Stimulated activated CD8-positive, alpha-beta memory T cell treated with anti-CD3 and anti-CD28 coated beads, Interleukin-7, amount 100 ng/mL, for 1 hour (primary cell): ENCODE measurements at places on chromosomes 5 and 9.

- DNase-seq = no peak
Measured at GRCh38 chr5:78974601-78975000, 10.5 kb downstream of the ARSB start.

GRCh38 chr9:19127871-19128500, 694 bp upstream of the PLIN2 start:
- no peak for DNase-seq

DNA sequence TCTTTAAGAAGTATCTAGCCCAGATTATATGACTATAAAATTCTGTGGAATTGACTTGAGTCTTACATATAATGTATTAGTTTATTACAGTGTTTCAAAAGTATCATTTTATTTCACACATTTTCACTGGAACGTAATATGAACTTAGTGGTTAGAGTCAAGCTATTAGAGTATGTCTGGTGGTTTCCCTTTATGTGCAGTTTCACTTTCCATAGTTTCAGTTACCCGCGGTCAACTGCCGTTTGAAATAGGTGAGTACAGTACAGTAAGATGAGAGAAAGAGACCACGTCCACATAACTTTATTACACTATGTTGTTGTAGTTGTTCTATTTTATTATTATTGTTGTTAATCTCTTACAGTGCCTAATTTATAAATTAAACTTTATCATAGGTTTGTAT, 50.5 kb downstream of the COMMD10 start:
- no peak for DNase-seq

DNA sequence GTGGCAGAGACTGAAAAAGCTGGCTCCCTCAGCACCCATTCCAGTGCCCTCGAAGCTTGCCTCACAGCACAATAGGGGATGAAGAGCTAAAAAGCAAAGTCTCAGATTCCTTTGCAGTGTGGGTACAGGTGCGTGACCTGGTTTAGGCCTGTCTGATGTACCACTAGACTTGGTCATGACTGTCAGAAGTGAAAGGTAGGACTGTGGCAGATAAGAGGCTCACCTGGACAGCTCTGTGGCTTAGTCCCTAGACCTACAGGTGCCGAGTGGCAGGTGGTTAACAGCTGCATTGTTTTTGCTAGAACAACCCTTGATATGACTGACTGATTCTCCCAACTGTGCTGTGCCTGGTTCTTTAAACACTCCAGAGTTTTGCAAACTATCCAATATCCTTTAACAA, 14.7 kb upstream of the SFXN1 start:
- no peak for DNase-seq

- DNase-seq = no peak
Measured at GRCh38 chr9:78316166-78316892, 19.4 kb downstream of the PSAT1 start.

GRCh38 chr9:137590469-137591383, at the start of gene ZMYND19:
TSS of gene ZMYND19 (minus strand) at chr9:137590512. CDS start at chr9:137590263, 249 bp downstream.
- DNase-seq = peak; percentile 80

DNA sequence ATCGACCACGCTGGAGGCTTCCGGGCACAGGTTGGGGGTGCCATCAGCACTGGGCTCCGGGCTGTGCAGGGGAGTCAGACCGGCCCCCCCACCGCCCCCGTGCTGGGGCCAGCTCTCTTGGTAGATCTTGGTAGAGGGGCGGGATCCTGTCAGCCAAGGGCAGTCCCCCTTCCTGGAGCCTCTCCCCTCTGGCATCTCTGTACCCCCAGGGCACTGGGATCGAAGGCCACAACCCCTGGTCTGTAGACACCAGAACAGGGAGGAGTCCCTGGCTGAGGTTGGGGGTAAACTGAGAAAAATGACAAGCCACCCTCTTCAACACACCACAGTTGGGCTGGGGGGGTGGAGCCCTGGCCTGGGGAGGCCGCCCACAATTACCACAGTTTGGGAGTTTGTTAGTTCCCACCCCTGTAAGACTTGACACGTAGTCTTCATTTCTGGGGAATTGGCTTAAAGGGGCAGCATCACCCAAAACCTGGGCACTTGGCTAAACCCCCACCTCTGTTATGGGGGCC, 882 bp downstream of the CERCAM start:
- no peak for DNase-seq

DNA sequence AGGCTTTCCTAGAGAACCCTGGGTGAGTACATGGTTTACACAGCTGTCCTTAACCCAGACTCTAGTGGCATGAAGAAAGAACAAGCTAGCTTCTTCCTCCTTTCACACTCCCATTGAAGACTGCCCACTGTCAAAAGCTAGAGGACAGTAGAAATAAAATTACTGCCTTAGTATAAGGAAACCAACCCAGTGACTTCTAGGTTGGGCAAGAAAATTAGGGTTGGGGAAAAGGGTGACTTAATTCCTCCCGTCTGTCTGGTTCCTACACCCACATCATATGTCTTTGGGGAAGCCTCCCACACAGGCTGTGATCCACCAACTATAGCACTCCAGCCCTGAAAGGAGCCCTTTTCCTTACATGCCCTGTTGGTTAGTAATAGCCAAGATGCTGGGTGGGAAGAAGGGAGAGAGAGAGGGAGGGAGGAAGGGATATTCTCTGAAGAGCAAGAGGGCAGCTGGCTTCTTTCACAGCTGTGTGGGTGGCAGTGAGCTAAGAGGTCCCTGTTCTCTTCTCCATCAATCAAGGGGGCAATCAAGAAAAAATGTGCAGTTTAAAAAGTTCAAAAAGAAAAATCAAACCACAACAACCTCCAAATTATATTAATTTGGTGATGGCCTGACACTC, 21.7 kb downstream of the HBEGF start:
- DNase-seq = no peak

DNA sequence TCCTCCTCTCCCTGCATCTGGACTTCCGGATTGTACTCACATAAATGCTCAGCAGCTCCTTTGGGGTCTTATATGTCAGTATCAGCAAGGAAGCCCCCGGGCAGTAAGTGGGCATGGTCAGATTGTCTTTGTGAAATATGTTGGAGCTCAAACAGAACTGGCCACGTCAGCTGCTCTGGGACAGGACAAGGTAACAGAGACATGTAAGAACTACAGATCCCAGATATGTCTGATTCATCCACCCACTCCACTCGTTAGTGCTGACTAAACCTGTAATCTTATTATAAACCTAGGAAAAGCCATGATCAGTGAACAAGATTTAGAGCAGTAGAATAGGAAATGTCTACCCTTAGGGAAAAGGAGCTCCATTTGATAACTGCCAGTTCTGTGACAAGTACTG, 561.8 kb downstream of the CETN3 start:
- DNase-seq = no peak

DNA sequence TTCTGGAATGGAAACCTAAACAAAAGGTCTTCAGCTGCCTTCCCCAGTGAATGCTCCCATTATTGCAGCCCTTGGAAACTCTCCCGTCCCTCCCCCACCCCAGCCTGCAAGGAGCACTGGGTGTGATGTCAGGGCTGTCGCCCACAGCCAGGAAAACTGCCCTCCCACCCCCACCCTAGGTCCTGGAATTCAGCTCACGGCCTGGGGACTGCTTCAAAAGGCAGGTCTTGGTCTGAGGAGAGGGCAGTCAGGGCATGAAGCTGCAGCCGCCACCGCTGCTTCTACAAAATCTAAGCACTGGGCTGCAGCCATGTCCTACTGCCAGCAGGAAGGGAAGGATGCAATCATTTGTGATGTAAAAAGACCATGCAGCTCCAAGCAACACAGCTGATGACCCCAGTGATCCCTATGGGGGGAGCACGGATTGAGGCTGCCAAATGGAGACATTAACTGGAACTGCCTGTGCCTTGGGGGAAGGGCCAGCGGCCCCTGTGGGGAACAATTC, 11.4 kb downstream of the GRHPR start:
- DNase-seq = no peak

DNA sequence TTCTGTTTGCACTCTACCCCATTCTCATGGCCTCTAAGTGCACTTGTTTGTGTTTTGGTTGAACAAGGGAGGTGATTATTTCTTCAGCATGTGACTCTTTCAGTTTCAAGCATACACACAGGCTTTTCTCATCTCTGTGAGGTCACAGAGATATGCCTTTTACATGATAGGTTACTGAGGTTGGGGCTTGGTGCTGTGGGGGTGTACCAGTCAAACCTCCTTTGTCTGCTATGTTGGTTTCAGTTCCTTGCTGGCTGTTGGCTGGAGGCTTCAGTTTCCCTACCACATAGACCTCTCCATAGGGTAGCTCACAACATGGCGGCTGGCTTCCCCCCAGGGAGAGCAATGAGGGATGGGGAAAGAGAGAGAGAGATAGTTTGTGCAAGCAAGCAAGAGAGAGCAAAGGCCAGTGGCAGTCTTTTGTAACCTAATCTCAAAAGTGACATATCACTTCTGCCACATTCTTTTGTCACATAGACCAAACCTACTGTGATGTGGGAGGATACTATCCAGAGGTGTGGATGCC, 96.7 kb upstream of the SEMA6A start:
- no peak for DNase-seq

DNA sequence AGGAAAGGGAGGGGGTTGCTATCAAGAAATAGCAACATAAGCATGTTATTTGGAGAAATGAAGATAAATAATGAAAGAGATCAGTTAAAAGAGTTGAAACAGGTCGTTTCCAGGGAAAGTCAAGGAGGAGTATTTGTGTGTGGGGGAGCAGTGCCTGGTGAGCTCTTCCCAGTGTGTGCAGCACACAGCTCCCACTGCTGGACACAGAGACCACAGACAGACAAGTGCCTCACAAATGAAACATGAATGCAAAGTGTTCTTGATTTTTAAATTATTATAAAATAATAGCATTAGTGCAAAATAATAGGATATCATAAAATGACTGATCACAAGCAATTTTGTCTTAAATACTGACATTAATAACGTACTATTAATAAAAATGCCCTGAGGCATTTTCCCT, 40.8 kb downstream of the LIFR start:
- DNase-seq = no peak

DNA sequence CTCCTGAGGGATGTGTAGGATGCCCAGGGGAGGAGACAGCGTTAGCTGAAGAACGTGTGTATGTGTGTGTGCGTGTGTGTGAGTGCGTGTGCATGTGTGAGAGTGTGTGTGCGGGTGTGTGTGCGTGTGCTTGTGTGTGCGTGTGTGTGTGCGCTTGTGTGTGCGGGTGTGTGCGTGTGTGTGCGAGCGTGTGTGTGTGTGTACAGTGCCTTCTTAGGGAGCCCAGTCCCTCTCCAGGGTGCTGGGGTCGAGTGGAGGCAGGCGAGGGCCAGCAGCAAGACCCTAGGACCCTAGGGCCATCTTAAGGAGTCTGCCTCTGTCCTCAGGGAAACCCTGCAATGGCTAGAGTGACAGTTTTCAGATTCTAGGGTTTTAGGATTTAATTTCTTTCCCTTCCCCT, 26.0 kb upstream of the STXBP1 start:
- no peak for DNase-seq

GRCh38 chr9:68844157-68844556, 139.1 kb downstream of the PIP5K1B start:
- DNase-seq = no peak

DNA sequence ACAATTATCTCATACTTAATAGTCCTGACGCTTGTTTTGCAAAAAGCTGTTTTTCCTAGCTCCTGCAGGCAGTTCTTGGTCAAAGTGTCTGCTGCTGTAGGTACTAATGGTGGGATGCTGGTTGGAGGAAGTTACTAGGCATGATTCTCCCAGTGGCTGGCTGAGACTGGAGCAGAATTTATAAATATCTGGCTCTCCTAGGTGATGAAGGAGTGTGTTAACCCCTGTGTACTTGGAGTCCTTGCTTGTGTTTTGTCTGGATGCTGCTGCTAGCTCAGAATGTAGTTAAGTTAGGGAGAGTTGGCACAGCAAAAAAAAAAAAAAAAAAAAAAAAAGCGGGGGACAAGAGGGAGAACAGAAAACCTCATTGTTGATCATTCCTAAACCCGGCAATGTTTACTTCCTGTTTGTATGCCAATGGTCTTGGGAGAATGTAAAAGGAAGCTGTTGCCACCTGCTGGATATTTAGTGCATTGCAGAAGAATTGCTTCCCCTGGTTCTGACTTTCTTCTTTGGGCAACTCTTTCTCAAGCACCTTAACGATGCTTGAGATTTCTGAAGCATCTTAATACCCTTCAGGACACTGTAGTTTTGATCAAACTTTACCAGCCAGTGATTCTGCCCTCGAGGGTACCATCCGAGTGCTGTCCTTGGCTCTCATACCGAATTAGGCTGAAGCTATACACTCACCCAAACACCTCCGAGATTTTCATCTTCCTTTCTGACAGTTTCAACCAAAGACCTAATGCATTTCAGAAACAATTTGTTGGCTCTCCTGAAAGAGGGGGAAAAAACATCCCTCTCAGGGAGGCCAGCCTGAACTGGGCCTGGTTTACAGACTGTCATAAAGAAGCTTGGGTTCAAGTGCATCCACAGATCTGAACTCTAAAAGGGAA, 71.7 kb upstream of the WWC1 start:
- DNase-seq = no peak

- DNase-seq = no peak
Measured at GRCh38 chr5:82666312-82666711, 388.2 kb upstream of the RPS23 start.

DNA sequence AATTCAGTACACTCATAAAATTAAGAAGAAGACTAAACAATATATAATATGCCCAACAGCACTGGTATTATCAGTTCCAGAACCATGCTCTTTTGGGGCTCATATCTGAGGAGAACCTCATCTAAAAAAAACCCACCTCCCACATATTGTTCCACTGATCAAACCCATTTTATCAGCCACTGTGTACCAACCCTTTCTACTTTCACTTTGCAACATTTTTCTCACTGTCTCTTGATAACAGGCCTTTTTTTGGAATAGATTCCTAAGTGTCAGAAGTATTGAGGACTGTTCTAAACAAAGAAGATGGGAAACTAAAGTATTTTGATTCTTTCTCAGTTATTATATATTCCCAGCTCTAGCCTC, 173.2 kb downstream of the GABRB2 start:
- DNase-seq = no peak

GRCh38 chr9:109086221-109086620, 33.5 kb downstream of the TMEM245 start:
- no peak for DNase-seq

GRCh38 chr9:68762570-68762969, 57.5 kb downstream of the PIP5K1B start:
- no peak for DNase-seq

GRCh38 chr9:110047232-110047954, 160.6 kb downstream of the C9orf152 start:
- DNase-seq = no peak

- DNase-seq = no peak
Measured at GRCh38 chr9:137611623-137612609, 6.4 kb downstream of the ARRDC1 start.

GRCh38 chr5:164256351-164256750, 750.9 kb downstream of the MAT2B start:
- DNase-seq = no peak

- DNase-seq = no peak
Measured at GRCh38 chr5:72351376-72351775, 31.2 kb downstream of the PTCD2 start.

DNA sequence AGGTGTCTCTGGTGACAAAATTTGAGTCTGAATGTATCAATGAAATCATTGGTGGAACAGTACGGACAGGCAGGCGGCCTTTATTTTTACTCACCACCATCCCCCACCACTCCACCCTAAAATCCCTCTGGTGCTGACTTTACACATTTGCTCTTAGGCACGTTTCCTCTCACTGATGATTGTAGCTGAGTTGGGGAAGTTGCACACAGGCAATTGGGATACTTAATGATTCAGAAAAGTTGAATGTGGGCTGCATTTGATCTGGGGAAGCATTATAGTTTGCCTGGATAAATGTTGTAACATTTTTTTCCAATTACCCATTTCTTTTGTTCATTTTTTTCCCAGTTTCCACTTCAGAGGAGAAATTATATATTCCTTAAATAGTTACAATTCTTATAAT, 658.4 kb downstream of the TLR4 start:
- DNase-seq = no peak
